ENCODE measurements at places on chromosomes 13 and 19. TPM values are rescaled to one million over a fixed set of nuclear protein-coding genes. Genes with fewer than 3 reads are reported as not detected.

- DNase-seq = no peak
Measured at GRCh38 chr19:8336660-8337059, 6.4 kb downstream of the KANK3 start.

DNA sequence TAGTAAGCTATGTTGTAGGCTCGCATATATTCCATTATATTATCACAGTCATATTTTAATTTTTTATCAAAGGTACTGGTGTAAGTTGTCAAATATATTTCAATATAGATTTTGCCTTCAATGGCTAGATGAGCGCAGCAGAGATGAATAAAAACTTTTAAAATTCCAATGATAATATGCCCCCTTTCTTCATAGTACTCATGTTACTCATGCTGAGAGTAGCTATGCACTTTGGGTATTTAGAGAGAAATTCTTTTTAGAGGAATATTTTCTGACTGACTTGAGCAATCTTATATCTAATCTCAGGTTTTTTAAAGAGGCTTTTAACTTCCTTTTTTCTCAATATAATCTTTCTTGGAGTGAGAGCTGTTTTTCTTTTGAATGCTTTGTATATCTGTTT is 11.4 kb downstream of the ZNF254 start:
- DNase-seq = no peak

DNA sequence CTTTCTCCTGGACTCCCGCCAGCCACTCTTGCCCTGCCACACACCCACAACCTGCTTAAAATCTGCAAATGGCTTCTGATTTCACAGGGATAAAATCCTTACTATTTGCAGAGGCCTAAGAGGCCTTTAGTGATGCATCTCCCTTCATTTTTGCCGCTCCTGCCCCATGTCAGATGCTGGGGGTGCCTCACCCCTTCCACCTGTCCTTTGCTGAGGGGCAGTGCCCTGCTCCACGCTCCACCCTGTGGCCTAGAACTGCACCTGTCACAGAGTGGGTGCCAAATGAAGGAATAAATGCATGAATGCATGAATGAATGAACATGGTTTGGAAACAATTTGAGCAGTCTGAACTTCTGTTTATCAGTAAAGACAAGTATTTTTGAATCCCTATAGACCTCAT is 34.1 kb upstream of the UQCRFS1 start:
- no peak for DNase-seq

DNA sequence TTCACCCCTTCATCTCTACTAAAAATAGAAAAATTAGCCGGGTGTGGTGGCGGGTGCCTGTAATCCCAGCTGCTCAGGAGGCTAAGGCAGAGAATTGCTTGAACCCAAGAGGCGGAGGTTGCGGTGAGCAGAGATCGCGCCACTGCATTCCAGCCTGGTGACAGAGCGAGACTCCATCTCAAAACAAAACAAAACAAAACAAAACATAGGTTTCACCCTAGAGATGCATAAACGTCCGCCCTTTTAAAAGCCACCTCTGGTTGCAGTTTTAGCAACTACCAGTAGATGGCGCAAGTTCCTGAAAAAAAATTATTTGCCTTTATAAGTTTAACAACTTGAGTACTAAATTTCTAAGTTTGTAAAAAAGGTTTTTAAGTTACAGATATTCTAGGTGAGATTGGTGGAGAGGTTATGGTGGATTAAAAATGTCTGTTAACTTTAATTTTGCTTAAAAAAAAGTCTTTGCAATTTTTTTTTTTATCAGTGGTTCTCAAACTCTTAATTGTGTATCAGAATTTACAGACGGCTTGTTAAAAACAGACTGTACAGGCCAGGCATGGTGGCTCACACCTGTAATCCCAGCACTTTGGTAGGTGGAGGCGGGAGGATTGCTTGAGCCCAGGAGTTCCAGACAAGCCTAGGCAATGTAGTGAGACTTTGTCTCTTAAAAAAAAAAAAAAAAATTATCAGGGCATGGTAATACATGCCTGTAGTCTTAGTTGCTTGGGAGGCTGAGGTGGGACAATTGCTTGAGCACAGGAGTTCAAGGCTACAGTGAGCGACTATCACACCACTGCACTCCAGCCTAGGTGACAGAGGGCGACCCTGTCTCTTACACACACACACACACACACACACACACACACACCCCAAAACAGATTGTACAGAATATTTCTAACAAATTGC is 42.1 kb downstream of the NAA16 start:
- peak; percentile 53 for DNase-seq

DNA sequence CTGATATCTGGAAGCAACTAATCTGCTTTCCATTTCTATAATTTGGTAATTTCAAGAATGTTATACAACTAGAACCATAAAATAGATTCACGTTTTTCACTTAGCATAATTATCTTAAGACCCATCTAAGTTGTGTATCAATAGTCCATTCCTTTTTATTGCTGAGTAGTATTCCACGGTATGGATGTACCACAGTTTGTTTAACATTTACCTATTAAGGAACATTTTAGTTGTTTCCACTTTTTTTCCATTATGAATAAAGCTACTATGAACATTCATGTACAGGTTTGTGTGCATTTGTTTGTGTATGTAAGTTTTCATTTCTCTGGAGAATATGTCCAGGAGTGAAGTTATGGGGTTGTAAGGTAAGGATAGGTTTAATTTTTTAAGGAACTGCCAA is 18.3 kb upstream of the ZNF112 start:
- no peak for DNase-seq

The TEX26 gene
- not detected for total RNA-seq

The KLK2 gene
- total RNA-seq = not detected

The ZNF540 gene
- total RNA-seq = not detected

The ATP8A2 gene
- total RNA-seq = 0.09 TPM
